ENCODE measurements at places on chromosomes 1 and 21.

DNA sequence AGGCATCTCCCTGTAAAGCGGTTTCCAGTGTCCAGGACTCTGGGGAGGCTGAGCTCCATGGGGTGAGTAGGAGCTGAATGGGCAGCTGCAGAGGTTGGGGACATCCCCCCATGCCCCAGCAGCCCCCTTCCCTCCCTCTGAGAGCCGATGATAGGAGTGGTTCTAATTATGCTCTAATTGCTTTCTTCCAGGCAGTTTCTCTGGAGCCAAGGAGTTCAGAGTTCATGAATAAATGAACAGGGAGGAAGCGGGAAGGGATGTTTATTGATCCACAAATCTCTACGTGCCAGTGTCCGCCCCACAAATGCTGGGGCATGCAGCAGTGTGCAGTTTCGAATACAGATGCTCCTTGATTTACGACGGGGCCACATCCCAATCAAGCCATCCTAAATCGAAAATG is 15.6 kb downstream of the NKAIN1 start:
- no peak for DNase-seq

DNA sequence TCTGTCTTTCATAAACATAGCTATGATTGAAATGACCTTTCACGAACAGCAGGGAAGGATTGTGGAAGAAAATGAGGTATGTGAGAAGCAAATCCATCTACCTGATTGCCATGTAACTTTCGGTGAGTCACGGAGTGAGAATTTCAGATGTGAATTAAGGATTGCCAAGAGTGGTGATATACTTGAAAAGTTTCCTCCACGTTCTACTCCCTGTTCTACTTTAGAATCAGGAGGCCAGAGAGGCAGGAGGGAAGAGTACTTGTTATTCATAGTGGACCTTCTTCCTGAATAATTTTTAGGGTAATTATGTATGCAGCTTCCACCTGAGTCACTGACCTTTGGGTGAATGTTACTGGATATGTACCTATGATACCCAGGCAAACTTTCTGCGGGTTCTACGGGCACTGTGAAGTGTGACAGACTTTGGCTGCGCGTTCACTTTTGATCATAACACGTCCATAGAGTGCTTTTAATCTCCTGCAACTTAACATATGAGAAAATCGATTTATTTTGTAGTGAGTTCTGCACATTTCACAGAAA is 2.6 kb upstream of the KCNE1 start:
- no peak for DNase-seq

GRCh38 chr1:17356387-17357026 is 15.5 kb upstream of the PADI6 start:
- no peak for DNase-seq

- DNase-seq, result no peak
Observed at GRCh38 chr1:93411000-93411399, 36.9 kb upstream of the FNBP1L start.

Measured in progenitor cell of endocrine pancreas (in vitro differentiated cells).